ENCODE measurements at places on chromosomes 1 and 21. TPM values are rescaled to one million over a fixed set of nuclear protein-coding genes. Genes with fewer than 3 reads are reported as not detected.

MAN1C1 gene
- 44.4 TPM for total RNA-seq

GRCh38 chr1:175543447-175543846 lies 199.9 kb downstream of the TNR start:
- H3K36me3 ChIP-seq: no peaks in the 10 kb centered on the region
- no peak overlapping the region for H3K4me3 ChIP-seq
- no peaks in the 10 kb centered on the region for H3K4me1 ChIP-seq
- H3K27ac ChIP-seq: no peak overlapping the region
- DNase-seq: no peak

DNA sequence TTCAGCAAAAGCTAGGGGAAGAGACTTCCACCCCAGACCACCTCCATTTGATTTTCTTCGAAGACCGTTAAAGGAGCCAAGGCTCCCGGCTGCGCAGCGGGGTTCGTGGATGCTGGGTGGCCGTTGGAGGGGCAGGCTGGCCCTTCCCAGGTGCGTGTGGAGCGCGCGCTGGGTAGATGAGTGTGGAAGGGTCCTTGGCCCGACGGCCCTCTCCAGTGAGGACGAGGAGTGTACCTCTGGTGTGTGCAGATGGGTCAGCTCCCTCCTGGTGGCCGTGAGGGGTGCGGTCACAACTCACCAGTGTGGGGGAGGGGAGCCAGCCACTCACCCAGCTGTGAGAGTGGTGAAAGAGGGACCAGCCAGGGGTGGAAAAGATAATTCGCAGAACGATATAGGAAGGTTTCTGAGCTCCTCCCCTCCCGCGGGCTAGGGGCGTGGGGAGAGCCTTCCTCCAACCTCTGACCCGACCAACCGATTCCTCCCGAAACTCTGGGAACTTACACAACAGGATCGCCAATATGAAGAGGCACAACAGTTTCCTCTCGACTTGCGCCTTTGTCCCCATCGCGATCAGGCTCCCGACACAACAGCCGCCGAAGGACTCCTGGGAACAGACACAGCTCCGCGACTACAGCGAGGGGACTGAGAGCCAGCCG lies at the start of gene F11R:
Gene F11R, minus strand, starts transcription at position 644 of the 656 bp plus-strand sequence. Its CDS starts 79 bp downstream, at position 565.
- peak within 1 kb of the TSS; percentile 77 for H3K4me3 ChIP-seq
- H3K27ac ChIP-seq: peak within 1 kb of the TSS; percentile 31
- no peaks in the 10 kb centered on the region for H3K27me3 ChIP-seq
- no peaks in the 10 kb centered on the region for H3K36me3 ChIP-seq
- H3K4me1 ChIP-seq: peaks cover 19% of the 10 kb centered on the region
- no peak for DNase-seq

IL19 gene
- not detected for total RNA-seq

DNA sequence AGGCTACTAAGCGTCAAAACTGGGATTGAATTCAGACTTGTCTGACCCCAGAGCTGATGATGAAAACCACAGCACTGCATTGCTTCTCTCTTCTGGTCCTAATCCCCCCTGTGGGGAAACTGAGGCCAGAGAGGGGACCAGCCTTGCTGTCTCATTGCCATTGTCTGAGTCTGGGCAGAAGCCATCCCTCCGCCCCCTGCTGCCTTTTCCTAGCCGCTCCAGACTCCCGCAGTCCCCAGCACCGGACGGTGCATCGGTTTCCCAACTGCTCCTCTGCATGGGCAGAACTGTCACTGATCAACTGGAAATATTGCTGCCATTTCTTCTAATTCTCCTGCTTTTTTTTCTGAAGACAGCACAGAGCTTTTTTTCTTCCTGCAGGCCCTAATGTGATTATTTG lies 157.4 kb downstream of the ACTL8 start:
- H3K36me3 ChIP-seq: no peaks in the 10 kb centered on the region
- H3K4me3 ChIP-seq: no peak overlapping the region
- peaks cover 14% of the 10 kb centered on the region for H3K27me3 ChIP-seq
- DNase-seq: no peak

GRCh38 chr1:244955661-244956060 lies 91.3 kb upstream of the HNRNPU start:
- H3K4me3 ChIP-seq: no peak overlapping the region
- H3K27me3 ChIP-seq: peaks cover 5% of the 10 kb centered on the region
- H3K4me1 ChIP-seq: no peaks in the 10 kb centered on the region
- DNase-seq: no peak

GRCh38 chr1:10084045-10084444 lies 51.3 kb downstream of the UBE4B start:
- H3K36me3 ChIP-seq: peaks cover 17% of the 10 kb centered on the region
- no peaks in the 10 kb centered on the region for H3K4me1 ChIP-seq
- DNase-seq: no peak
- H3K4me3 ChIP-seq: no peak overlapping the region

DNA sequence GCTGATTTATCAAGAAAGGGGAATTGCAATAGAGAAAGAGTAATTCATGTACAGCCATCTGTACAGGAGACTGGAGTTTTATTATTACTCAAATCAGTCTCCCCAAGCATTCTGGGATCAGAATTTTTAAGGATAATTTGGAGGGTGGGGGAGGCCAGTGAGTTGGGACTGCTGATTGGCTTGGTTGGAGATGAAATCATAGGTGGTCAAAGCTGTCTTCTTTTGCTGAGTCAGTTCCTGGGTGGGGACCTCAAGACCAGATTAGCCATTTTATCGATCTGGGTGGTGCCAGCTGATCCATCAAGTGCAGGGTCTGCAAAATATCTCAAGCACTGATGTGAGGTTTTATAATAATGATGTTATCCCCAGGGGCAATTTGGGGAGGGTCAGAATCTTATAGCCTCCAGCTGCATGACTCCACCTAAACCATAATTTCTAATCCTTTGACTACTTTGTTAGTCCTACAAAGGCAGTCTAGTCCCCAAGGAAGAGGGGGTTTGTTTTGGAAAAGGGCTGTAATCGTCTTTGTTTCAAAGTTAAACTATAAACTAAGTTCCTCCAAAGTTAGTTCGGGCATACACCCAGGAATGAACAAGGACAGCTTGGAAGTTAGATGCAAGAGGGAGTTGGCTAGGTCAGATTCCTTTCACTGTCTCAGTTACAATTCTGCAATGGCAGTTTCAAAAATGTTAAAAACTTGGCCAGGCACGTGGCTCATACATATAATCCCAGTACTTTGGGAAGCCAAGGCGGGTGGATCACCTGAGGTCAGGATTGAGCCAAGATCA lies 16.9 kb upstream of the RAB3B start:
- H3K27me3 ChIP-seq: peaks cover 11% of the 10 kb centered on the region
- H3K4me1 ChIP-seq: no peaks in the 10 kb centered on the region

- H3K36me3 ChIP-seq: peaks cover 4% of the 10 kb centered on the region
- H3K4me1 ChIP-seq: no peaks in the 10 kb centered on the region
- H3K27ac ChIP-seq: no peak overlapping the region
- DNase-seq: no peak
- no peak overlapping the region for H3K4me3 ChIP-seq
These were observed 242.2 kb downstream of the PTPRC start for GRCh38 chr1:198880818-198881597.

VWA5B1 gene
- 0.08 TPM for total RNA-seq

NPPA gene
- not detected for total RNA-seq

OPRD1 gene
- total RNA-seq: not detected

DSTYK gene
- total RNA-seq: 13.9 TPM

DNA sequence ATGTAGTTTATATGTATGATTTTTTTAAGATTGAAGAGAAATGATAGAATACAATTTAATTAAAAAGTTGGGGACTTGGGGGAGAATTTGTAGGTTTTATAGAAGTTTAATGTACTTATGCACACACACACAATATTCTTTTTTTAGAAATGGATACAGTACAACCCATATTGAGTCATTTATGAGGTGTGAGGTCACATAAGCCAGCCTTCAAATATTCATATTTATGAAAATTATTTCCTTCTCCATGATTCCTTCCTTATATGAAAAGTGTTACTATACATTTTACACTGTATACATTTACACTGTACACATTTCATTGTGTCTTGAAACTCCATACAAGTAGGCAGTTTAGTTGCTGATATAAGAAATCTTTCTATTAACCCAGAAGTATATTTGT lies 96.2 kb upstream of the CHODL start:
- no peaks in the 10 kb centered on the region for H3K36me3 ChIP-seq
- H3K4me3 ChIP-seq: no peak overlapping the region
- H3K27ac ChIP-seq: no peak overlapping the region
- DNase-seq: no peak

LRRC3 gene
- 0.55 TPM for total RNA-seq

- no peak overlapping the region for H3K4me3 ChIP-seq
- H3K4me1 ChIP-seq: peaks cover 2% of the 10 kb centered on the region
- H3K36me3 ChIP-seq: no peaks in the 10 kb centered on the region
- H3K27me3 ChIP-seq: no peaks in the 10 kb centered on the region
- H3K27ac ChIP-seq: no peak overlapping the region
These were observed 206.2 kb upstream of the C1orf87 start for GRCh38 chr1:60279798-60280197.

GRCh38 chr1:169892927-169893644 lies 610 bp downstream of the SCYL3 start:
- H3K27ac ChIP-seq: peak overlapping the region; percentile 36
- H3K27me3 ChIP-seq: no peaks in the 10 kb centered on the region
- peak overlapping the region; percentile 79 for H3K4me3 ChIP-seq
- DNase-seq: no peak

CGN gene
- total RNA-seq: 0.08 TPM

VANGL2 gene
- total RNA-seq: not detected

OR2M3 gene
- total RNA-seq: not detected

GRCh38 chr1:154620751-154621150 lies 12.8 kb upstream of the ADAR start:
- H3K4me1 ChIP-seq: peaks cover 11% of the 10 kb centered on the region
- DNase-seq: no peak
- no peak overlapping the region for H3K4me3 ChIP-seq
- H3K27ac ChIP-seq: no peak overlapping the region
- H3K36me3 ChIP-seq: peaks cover 35% of the 10 kb centered on the region

CFHR1 gene
- not detected for total RNA-seq

- H3K27ac ChIP-seq: no peak overlapping the region
- no peaks in the 10 kb centered on the region for H3K36me3 ChIP-seq
- H3K27me3 ChIP-seq: peaks cover 95% of the 10 kb centered on the region
These were observed 10.9 kb downstream of the NR5A2 start for GRCh38 chr1:200038325-200038980.

DNA sequence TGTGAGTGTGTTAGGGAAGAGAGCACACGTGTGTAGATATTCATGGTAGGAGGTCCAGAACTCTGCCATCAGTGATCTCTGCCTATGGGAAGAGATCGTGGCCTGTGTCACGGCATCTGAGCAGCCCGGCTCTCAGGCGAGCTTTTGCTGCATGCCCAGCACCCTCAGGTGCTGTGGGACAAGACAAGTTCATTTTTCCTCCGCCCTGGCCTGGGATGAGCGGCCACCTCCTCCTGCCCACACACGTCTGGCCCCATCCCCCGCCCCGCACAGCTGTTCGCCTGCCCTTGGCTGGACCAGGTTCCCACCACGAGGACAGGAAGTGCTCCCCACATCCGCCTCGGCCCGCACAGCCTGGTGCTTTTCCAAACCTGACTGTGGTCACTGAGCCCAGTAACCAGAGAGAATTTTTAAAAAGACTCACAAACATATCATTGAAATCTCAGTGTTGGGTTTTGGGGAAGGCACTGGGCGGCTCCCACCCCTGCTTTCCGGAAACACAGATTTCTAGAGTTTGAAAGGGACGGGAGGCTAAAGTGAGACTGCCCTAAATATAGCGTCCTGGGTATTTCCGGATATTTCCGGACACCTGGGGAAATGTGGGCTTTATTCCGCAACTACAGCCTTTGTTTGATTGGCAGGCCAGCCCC lies 18.0 kb downstream of the BMP8A start:
- no peaks in the 10 kb centered on the region for H3K27me3 ChIP-seq
- H3K27ac ChIP-seq: no peak overlapping the region
- no peaks in the 10 kb centered on the region for H3K36me3 ChIP-seq
- no peak for DNase-seq

- H3K36me3 ChIP-seq: no peaks in the 10 kb centered on the region
- H3K4me1 ChIP-seq: peaks cover 55% of the 10 kb centered on the region
- DNase-seq: peak; percentile 32
- H3K4me3 ChIP-seq: no peak overlapping the region
These were observed 158.9 kb upstream of the JUN start for GRCh38 chr1:58942759-58943191.

DNA sequence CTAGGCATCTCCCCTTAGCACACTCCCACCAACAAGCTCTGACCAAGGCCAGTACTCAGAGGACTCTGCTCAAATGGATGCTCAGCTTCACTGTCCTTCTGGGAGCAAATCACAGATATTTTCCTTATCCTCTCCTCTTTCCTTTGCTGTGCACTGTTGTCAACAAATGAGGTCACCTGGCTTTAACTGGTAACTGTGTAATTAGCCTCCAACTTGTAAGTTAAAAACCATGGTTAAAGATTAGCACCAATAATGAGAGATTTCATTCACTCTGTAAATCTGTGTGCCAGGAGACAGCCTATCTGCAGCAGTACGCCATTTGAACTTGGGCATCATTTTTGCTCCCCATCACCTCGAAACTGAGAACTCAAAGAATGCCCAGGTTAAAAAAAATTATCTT lies 149.5 kb downstream of the GABPA start:
- H3K27me3 ChIP-seq: no peaks in the 10 kb centered on the region
- DNase-seq: no peak
- H3K36me3 ChIP-seq: peaks cover 5% of the 10 kb centered on the region
- no peak overlapping the region for H3K4me3 ChIP-seq
- no peaks in the 10 kb centered on the region for H3K4me1 ChIP-seq

GRCh38 chr1:66012106-66012784 lies 219.6 kb downstream of the PDE4B start:
- no peak overlapping the region for H3K4me3 ChIP-seq
- no peaks in the 10 kb centered on the region for H3K4me1 ChIP-seq
- H3K36me3 ChIP-seq: no peaks in the 10 kb centered on the region
- no peaks in the 10 kb centered on the region for H3K27me3 ChIP-seq

GRCh38 chr1:192682335-192682734 lies 46.4 kb downstream of the RGS13 start:
- no peak overlapping the region for H3K4me3 ChIP-seq
- H3K36me3 ChIP-seq: no peaks in the 10 kb centered on the region
- no peaks in the 10 kb centered on the region for H3K4me1 ChIP-seq
- H3K27ac ChIP-seq: no peak overlapping the region
- H3K27me3 ChIP-seq: no peaks in the 10 kb centered on the region

DNA sequence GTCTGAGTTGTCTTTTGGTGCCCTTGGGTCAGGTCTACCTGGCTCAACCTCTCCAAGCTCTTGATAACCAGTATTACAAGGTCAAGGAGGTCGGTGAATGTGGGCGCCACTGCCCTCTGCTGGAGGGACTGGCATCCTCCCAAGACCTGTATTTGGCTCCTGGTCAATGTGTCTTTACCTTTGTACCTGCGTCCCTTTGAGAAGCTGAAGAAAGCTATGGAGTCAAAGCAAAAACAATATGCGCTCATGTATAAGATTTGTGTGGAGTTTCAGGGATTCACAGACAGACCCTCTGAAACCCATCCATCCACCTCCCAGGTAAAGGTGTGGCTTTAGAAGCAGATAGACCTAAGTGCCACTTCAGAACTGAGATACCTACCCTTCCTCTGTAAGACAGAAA lies 61.8 kb upstream of the NBL1 start:
- DNase-seq: peak; percentile 65
- no peaks in the 10 kb centered on the region for H3K36me3 ChIP-seq
- peaks cover 11% of the 10 kb centered on the region for H3K4me1 ChIP-seq
- no peak overlapping the region for H3K4me3 ChIP-seq

GRCh38 chr1:22708777-22709176 lies 1.9 kb upstream of the EPHB2 start:
- DNase-seq: no peak
- H3K4me3 ChIP-seq: no peak overlapping the region
- H3K27me3 ChIP-seq: peaks cover 35% of the 10 kb centered on the region
- H3K4me1 ChIP-seq: peaks cover 16% of the 10 kb centered on the region

STPG1 gene
- total RNA-seq: 2.4 TPM

MRPS15 gene
- total RNA-seq: 35.4 TPM

FCGR3B gene
- total RNA-seq: not detected

FAM229A gene
- 38.6 TPM for total RNA-seq

GRCh38 chr1:172647987-172648386 lies 10.9 kb upstream of the FASLG start:
- no peak for DNase-seq
- H3K27me3 ChIP-seq: no peaks in the 10 kb centered on the region
- no peak overlapping the region for H3K4me3 ChIP-seq
- H3K4me1 ChIP-seq: peaks cover 33% of the 10 kb centered on the region
